ENCODE measurements at places on chromosomes 3 and 15. TPM values are rescaled to one million over a fixed set of nuclear protein-coding genes. Genes with fewer than 3 reads are reported as not detected.

GRCh38 chr3:46496746-46497555 is 825 bp upstream of the RTP3 start:
- peak; percentile 38 for DNase-seq
- no peak overlapping the region for H3K4me3 ChIP-seq
- no peak overlapping the region for H3K27ac ChIP-seq
- no peaks in the 10 kb centered on the region for H3K36me3 ChIP-seq
- H3K27me3 ChIP-seq, result peaks cover 11% of the 10 kb centered on the region

GRCh38 chr3:189995129-189995528 is 125.6 kb downstream of the P3H2 start:
- no peak overlapping the region for H3K4me3 ChIP-seq
- DNase-seq, result no peak
- no peaks in the 10 kb centered on the region for H3K4me1 ChIP-seq
- H3K27me3 ChIP-seq, result no peaks in the 10 kb centered on the region

- no peaks in the 10 kb centered on the region for H3K4me1 ChIP-seq
- DNase-seq, result no peak
- H3K36me3 ChIP-seq, result no peaks in the 10 kb centered on the region
- H3K27ac ChIP-seq, result no peak overlapping the region
- H3K4me3 ChIP-seq, result no peak overlapping the region
Measured at GRCh38 chr3:55272031-55272645, 215.0 kb downstream of the WNT5A start.

- no peaks in the 10 kb centered on the region for H3K4me1 ChIP-seq
- H3K27ac ChIP-seq, result no peak overlapping the region
- H3K36me3 ChIP-seq, result no peaks in the 10 kb centered on the region
- no peak overlapping the region for H3K4me3 ChIP-seq
Measured at GRCh38 chr3:17529677-17530076, 212.8 kb downstream of the TBC1D5 start.

DNA sequence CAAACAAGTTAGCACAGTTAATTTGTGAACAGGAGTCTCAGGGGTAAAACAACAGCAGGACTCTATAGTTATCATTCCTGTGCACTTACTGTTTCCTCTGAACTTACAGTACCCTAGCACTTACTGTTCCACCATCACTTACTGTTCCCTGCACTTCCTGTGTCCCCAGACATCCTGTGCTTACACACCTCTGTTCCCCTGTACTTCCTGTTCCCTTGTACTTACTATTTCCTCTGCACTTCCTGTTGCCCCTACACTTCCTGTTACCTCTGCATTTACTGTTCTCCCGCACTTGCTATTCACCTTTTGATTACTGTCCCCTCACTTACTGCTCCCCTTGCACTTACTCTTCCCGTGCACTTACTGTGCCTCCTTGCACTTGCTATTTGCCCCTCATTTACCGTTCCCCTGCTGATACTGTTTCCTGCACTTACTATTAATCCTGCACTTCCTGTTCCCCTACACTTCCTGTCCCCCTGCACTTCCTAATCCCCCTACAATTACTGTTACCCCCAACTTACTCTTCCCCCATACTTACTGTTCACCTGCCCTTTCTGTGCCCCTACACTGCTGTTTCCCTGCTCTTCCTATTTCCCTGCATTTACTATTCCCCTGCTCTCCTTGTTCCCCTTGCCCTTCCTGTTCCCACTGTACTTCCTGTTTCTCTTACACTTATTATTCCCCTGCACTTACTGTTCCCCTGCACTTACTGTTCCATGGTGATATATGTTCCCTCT is 30.3 kb downstream of the TPRA1 start:
- H3K4me1 ChIP-seq, result no peaks in the 10 kb centered on the region
- H3K27ac ChIP-seq, result no peak overlapping the region
- H3K4me3 ChIP-seq, result no peak overlapping the region

- no peaks in the 10 kb centered on the region for H3K27me3 ChIP-seq
- no peaks in the 10 kb centered on the region for H3K4me1 ChIP-seq
- H3K4me3 ChIP-seq, result no peak overlapping the region
- DNase-seq, result peak; percentile 72
- H3K27ac ChIP-seq, result no peak overlapping the region
Measured at GRCh38 chr15:71448688-71449114, 333.4 kb downstream of the THSD4 start.

DNA sequence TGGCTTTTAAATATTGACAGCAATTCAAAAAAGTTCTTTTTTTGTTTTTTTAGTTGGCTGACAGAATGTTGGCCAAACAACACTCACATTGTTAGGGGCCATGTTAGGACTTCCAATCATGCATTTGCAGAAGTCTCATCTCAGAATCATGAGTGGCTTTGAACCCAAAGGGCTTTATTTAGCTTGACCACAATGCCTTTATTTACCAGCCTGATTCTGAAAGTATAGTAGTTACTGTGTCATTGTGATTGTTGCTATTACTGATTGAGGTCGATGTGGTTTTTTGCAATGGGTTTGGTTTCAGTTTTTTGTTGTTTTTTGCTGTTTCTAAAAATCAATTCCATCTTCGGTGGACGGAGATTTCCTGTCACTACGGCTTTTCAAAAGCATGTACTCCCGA is 7.2 kb downstream of the GLDN start:
- no peaks in the 10 kb centered on the region for H3K4me1 ChIP-seq
- H3K27ac ChIP-seq, result no peak overlapping the region
- H3K27me3 ChIP-seq, result peaks cover 78% of the 10 kb centered on the region

GRCh38 chr3:41833628-41834027 is 128.3 kb downstream of the ULK4 start:
- no peak overlapping the region for H3K27ac ChIP-seq
- no peak for DNase-seq
- H3K27me3 ChIP-seq, result no peaks in the 10 kb centered on the region
- H3K4me3 ChIP-seq, result no peak overlapping the region
- H3K4me1 ChIP-seq, result no peaks in the 10 kb centered on the region

- DNase-seq, result no peak
- no peaks in the 10 kb centered on the region for H3K36me3 ChIP-seq
- peak within 1 kb of the TSS; percentile 56 for H3K4me3 ChIP-seq
- no peaks in the 10 kb centered on the region for H3K27me3 ChIP-seq
- no peak within 1 kb of the TSS for H3K27ac ChIP-seq
- H3K4me1 ChIP-seq, result no peaks in the 10 kb centered on the region
Measured at GRCh38 chr3:178536211-178537079, at the start of gene KCNMB2. Gene KCNMB2 (plus strand): TSS chr3:178536436.

The TM4SF4 gene
- 257 TPM for total RNA-seq

The THSD4 gene
- 29.6 TPM for total RNA-seq

The CYP19A1 gene
- total RNA-seq, result not detected

The ATP13A5 gene
- 0.66 TPM for total RNA-seq
